ENCODE measurements at places on chromosomes 7 and 10. TPM values are rescaled to one million over a fixed set of nuclear protein-coding genes. Genes with fewer than 3 reads are reported as not detected.
A peak's percentile ranks its signal among the peaks of the same experiment; 100 is the strongest.

Gene POLR2J2
- 44.7 TPM for total RNA-seq

Gene MPP7
- 21.6 TPM for total RNA-seq

Gene CALN1
- not detected for total RNA-seq

Gene SKIDA1
- 0.37 TPM for total RNA-seq

Gene NPY
- not detected for total RNA-seq

GRCh38 chr7:106655703-106656498 is 5.1 kb downstream of the CCDC71L start:
- no peaks in the 10 kb centered on the region for H3K27me3 ChIP-seq
- H3K27ac ChIP-seq: no peak overlapping the region
- H3K36me3 ChIP-seq: no peaks in the 10 kb centered on the region
- DNase-seq: no peak
- no peak overlapping the region for H3K4me3 ChIP-seq
- peaks cover 16% of the 10 kb centered on the region for H3K4me1 ChIP-seq

- H3K36me3 ChIP-seq: peaks cover 5% of the 10 kb centered on the region
- H3K27ac ChIP-seq: peak overlapping the region; percentile 72
- H3K4me1 ChIP-seq: peaks cover 59% of the 10 kb centered on the region
- H3K4me3 ChIP-seq: no peak overlapping the region
- no peak for DNase-seq
- H3K27me3 ChIP-seq: no peaks in the 10 kb centered on the region
Measured at GRCh38 chr10:50513956-50514355, 109.8 kb downstream of the SGMS1 start.

- no peaks in the 10 kb centered on the region for H3K4me1 ChIP-seq
- no peaks in the 10 kb centered on the region for H3K36me3 ChIP-seq
- peaks cover 5% of the 10 kb centered on the region for H3K27me3 ChIP-seq
- no peak overlapping the region for H3K4me3 ChIP-seq
Measured at GRCh38 chr7:304574-305409, 14.8 kb downstream of the FOXL3 start.

DNA sequence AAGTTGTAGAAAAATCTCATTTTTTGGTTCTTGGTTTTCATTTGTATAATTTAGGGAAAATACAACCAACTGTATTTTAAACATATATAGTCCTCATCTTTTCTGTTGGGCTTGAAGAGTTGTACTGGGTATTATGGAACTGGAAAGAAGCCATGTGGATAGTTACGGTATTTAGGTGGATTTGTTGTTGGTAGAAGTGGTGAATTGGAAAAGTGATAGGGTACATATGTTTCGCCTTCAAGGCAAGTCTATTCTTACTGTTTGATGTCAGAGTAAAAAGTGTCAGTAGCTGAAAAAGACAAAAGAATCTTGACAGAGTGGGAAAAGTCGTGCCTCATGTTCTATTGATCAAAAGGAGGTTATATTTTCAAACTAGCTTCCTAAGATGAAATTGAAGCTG is 64.6 kb downstream of the GBF1 start:
- H3K4me3 ChIP-seq: peak overlapping the region; percentile 49
- no peak for DNase-seq
- peaks cover 43% of the 10 kb centered on the region for H3K4me1 ChIP-seq
- no peaks in the 10 kb centered on the region for H3K27me3 ChIP-seq
- H3K36me3 ChIP-seq: peaks cover 2% of the 10 kb centered on the region

DNA sequence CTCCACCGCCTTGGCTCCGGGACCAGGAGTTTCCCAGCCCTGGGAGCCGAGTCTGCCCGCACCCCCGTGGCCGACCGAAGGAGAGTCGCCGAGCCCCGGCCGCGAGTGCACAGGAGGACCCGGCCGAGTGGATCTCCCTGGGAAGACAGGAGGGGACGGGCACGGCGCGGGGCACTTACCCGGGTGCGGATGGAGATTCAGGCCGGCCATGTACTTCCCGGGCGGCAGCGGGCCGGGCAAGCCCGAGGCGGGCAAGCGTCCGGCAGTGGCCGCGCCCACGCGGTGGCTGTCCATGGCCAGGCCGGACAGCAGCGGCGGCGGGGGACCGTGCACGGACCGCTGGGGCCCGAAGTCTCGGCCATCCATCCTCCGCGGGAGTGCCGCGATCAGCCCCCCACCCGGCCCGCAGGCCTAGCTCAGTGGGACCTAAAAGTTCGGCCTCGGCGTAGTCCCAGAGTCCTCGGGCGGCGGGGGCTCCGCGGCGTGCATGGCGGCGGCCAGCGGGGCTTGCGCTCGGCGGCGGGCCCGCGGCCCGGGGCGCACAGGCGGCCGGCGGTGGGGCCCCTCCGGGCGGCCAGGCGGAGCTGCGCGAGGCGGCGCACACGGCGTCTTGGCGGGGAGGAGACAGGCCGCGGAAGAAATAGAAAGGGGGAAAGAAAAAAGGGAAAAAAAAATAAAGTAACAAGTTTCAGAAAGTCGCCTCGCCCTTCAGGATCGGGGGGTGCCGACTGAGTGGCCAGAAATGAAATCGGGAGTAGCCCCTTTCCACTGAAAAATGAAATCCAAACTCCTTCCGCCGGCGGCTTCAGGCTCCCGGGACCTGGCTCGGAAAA is 2.5 kb downstream of the TNRC18 start:
- peak overlapping the region; percentile 9 for H3K27ac ChIP-seq
- H3K4me3 ChIP-seq: peak overlapping the region; percentile 84
- H3K27me3 ChIP-seq: peaks cover 52% of the 10 kb centered on the region

DNA sequence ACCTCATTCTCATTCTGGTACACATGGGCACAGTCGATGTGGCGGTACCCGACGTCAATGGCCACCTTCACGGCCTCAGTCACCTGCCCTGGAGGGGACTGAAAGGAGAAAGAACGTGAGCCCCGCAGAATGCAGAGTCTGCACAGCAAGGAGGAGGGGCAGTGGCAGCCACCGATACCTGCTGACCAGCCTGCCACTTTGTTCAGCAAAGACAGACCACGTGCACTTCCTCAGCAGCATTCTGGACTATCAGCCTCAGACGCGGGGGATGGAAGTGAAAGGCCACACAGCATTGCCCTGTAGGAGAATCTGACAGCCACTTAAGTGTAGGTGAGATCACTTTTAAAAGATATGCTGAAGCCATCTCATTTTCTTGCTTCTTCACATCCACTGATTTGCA is 7.2 kb downstream of the AKR1B1 start:
- no peak for DNase-seq
- no peak overlapping the region for H3K4me3 ChIP-seq
- H3K36me3 ChIP-seq: peaks cover 9% of the 10 kb centered on the region
- H3K27me3 ChIP-seq: no peaks in the 10 kb centered on the region
- H3K4me1 ChIP-seq: peaks cover 27% of the 10 kb centered on the region
- no peak overlapping the region for H3K27ac ChIP-seq

All from T-helper 17 cell (primary cell).